Stimulated activated CD8-positive, alpha-beta memory T cell treated with anti-CD3 and anti-CD28 coated beads, Interleukin-15, amount 100 ng/mL, for 4 hours (primary cell): ENCODE measurements at places on chromosomes 6 and 20.

GRCh38 chr6:169806701-169807100 is 55.3 kb downstream of the ERMARD start:
- DNase-seq: no peak

DNA sequence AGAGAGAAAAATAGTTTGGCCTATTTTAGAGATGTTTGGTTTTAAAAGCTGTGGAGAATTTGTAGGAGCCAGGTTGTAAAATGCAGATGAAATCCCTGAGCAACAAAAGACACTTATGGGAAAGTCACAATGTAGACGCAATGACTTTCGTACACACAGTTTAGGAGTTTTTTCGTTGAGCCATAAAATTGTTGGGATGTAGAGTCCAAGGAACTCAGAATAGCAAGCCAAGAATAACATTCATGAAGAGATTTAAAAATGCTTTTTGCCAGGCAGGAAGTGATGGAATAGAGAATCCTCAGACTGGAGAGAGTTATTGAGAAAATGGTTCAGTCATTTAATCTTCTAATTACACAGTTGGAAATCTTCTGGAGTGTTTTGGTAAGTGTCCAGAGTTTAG is 11.5 kb upstream of the PROKR2 start:
- no peak for DNase-seq

- no peak for DNase-seq
Measured at GRCh38 chr20:64086801-64087200, 2.6 kb upstream of the LKAAEAR1 start.

GRCh38 chr20:11581271-11581670 is 336.4 kb upstream of the BTBD3 start:
- no peak for DNase-seq

DNA sequence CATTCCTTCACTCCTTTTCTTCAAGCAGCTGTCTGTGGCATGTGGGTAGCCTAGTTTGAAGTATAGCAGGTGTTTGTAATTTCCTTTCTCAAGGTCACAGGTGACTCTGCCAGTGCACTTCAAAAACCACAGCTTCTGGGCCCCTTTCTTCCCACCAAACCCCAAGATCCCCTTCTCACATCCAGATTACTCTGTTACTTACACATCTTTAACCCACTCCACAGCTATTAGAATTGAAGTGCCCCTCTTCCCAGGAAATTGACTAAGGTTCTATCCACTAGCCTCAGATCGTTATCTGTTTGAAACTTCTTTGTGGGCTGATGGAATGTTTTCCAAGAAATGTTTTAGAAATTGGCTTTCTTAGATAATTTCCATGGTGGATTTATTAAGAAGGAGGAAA is 150.8 kb downstream of the AHI1 start:
- no peak for DNase-seq

- no peak for DNase-seq
Measured at GRCh38 chr6:136955123-136955522, 33.0 kb downstream of the SLC35D3 start.

- no peak for DNase-seq
Measured at GRCh38 chr6:138188278-138188941, 26.7 kb downstream of the ARFGEF3 start.

DNA sequence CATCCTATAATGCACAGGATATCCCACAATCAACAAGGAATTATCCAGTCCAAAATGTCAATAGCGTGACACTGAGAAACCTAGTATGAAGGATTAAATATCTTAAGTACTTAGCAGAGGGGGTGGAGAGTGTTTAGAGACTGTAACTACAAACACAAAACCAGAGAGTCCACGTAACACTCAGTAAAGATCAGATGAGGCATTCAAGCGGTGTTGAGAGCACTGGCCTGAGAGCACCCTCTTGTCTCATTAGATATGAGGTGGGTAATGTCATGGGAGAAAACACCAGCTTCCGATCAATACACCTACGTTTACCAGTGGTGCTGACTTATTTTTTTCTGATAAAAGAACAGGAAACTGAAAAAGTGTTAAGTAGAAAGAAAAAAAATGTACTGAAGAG is 2.3 kb downstream of the FAM184A start:
- no peak for DNase-seq

DNA sequence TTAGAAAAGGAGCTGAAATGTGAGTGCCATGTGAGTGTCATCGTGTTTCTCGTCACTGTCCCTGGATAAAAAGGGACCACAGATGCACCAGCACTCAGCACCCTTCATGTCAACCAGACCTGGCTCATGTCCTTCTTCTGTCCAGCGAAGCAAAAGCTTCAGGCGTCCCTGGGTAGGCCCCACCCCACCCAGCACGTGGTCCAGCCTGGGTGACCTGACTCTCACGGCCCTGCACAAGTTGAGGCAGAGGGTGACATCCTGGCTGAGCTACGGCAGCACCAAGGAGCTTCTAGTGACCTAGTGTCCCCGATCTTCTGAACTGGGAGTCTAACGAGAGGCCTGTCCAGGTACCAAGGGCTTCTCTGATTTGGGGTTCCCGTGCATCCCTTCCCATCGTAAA is 37.8 kb downstream of the PSMG4 start:
- no peak for DNase-seq

DNA sequence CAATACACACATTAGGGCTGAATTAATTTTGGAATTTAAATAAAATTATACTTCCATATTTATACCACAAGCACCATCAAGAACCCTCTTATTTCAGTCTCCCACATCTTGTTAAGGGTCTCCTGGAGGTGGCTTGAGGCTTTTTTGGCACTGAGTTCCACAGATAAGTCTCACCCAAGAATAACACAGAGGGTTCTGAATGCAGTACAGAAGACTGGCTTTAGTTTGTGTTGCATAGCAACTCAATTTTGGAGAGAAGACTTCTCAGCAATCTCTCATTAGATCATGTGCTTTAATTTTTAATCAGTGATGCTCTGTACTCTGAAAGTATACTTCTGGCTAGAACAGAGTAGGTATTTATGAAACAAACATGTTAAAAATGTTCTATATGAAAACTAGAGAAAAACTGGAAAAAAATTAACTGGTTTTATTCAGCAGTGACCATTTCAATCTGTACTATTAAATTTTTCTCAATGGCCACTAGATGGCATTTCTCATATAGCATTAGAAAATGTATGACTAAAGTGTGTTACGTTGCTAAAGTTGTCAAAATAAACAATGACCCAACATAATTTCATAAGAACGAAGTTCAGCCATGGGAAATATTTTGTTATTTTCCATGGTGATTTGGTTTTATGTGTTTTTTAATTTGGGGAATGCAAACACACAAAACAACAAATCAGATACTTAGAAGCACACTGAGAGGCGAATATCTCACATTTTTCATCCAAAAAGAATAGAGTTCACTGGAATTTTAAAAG is 32.7 kb upstream of the MAP7 start:
- no peak for DNase-seq

DNA sequence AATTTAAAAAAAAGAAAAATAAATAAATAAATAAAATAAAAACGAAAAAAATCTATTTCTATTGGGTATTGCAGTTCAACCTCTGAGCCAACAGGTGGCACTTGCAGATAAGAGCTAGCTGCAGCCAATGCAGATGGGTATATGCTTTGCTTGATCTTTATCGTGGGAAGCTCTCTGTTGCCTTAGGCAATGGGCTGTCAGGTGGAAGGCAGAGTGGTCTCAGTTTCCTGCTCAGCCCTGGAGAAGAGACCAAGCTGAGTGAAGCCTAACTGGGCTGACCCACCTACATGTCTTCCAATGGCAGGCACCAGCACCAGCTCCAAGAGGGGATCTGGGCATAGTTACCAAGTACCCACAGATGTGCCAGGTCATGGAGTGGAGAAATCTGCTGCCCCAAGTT is 95.0 kb downstream of the AK9 start:
- no peak for DNase-seq

GRCh38 chr6:30188541-30188940 is 24.7 kb downstream of the TRIM26 start:
- no peak for DNase-seq

DNA sequence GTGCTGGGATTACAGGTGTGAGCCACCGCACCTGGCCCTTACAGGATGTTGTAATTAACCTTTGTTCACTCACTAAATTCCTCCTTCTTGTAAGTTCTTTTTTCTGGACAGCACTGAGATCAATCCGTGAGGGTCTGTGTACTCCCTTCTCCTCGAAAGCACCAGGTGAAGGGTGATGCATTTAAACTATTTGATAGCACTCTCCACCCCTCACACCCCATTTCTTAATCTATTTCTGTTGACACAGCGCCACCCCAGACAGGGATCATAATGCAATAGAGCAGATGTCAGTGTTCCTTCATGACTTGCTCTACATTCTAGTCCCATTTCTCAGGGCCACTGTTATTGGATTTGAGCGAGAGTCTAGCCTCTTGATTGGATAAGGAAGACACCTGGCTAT is 46.3 kb downstream of the PPP1R14C start:
- no peak for DNase-seq

- DNase-seq: no peak
Measured at GRCh38 chr6:159716247-159717096, 10.8 kb upstream of the WTAP start.

DNA sequence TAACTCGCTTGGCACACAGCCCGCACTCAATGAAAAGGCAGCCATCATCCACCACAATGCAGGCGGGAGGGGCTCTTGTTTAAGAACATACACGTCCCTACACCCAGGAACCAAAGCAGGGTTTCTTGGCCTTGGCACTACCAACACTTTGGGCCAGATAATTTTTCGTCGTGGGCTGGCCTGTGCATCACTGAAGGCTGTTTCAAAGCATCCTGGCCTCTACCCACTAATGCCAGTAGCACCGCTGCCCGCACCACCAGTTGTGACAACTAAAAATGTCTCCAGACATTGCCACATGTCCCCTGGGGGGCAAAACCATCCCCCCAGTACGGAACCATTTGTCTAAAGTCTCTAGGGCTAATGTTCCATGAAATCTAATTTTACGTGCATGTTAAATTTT is 13.0 kb downstream of the UQCC2 start:
- DNase-seq: no peak

GRCh38 chr20:434221-434620 is 26.1 kb downstream of the RBCK1 start:
- DNase-seq: no peak

DNA sequence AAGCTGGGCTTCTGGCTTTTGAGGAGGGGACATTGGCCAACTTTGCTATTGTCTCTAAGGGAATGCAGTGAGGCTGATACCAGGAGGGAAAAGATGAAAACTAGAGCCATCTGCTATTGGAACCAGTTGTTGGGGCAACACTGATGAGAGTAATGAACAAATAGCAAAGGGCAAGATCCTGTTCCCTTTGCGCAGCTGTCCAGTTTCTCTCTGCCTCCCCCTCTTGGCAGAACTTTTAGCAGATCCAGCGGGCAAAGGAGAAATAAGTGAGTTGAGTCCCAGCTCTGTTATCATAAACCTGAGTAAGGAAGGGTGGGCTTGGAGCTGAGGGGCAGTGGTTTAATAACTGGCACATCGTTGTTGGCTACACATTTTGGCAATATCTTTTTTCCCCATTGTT is 126.8 kb downstream of the AKAP7 start:
- DNase-seq: no peak

DNA sequence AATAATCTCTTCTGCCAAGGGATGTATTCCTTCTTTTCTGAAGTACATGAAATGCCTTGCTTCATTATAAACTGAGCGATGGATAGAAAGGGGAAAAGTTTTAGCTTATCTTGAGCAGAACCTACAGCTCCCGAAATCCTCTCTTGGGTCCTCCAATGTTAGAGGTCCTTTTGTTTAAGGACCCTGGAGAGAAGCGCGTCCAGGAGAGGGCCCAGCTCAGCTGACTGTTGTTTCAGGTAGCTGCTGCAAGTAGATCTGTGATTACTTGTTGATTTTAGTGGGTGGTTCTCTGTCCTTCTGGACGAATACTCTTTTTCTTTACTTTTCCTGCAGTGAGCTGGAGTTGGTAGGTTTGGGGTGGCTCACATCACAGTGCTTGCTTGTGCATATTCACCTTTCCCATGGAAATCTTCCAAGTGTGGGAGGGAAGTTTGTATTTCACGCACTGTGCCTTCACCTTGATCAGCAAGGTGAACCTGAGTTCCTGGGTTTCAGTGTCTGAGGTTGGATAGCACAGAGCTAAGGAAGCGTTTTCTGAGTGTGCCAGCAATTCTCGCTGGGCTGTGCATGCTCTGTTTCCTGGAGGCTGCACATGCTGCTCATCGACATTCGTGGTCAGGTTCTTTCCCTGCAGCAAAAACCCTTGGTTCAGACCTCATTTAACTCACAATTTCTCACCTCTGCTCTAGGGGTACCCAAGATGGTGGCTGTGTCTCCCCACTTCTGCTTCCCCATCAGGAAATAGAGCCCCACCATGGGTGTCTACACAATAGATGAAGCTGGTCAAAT is 176.3 kb downstream of the JARID2 start:
- no peak for DNase-seq

DNA sequence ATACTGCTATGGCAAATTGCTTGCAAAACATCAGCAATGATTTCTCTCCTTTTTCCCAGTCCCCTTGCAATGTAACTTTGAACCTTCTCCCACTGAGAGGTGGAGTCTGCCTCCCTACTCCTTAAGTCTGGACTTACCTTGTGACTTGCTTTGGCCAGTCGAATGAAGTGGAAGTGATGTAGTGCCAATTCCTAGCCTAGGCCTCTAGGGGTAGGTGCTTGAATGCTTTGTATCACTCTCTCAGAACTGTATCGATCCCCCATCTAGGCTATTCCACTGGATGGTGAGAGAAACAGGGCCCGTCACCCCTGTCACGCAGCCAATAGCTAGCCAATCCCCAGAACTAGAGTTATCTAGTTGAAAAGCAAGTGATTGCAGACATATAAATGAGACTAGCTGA is 238.6 kb downstream of the BTBD3 start:
- no peak for DNase-seq
